ENCODE measurements at places on chromosomes 5 and 9.

DNA sequence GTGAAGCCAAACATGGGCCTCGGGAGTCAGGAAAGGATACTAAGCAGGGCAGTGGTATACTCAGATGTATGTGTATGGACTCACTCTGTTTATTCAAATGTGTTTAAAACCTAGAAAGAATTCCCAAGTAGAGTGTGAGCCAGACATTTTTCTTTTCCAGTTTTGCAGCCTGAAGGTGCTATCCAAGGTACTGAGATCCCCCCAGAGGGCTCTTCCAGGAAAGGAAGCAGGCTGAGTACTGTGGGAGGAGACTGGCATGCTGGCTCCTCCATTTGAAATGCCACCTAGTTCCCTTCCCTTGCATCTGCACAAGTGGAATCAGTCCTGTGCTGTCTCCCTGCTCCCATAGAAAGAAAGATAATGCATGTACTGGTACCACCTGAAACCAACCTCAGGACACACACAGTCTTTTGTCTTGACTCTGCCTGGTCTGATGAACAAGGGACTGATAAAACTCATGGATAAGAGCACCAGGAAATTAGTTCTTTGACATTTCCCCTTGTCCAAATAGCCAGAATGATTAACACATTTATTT, 85.9 kb downstream of the HRH2 start:
- no peak for DNase-seq

GRCh38 chr5:21225223-21226064, 1237.4 kb upstream of the CDH18 start:
- no peak for DNase-seq

GRCh38 chr5:157827423-157827822, 31.5 kb downstream of the CLINT1 start:
- no peak for DNase-seq

DNA sequence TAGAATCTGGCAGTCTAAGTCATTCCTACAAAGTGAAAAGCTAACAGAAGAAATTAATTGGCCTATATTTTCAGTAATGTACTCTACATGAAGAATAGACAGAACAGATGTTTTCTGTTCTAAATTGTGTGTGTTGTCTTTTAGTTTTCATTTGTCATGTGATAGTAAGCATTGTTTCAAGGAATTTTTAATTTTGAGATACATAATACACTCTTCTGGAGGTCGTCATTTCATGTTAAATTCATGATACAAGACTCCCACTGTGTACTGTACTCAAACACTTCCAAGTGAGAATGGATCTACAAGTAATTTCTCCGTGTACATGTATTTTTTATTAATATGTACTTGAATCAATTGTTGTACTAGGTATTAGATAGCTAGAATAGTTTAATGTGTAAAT, 1522.9 kb downstream of the MAT2B start:
- no peak for DNase-seq

DNA sequence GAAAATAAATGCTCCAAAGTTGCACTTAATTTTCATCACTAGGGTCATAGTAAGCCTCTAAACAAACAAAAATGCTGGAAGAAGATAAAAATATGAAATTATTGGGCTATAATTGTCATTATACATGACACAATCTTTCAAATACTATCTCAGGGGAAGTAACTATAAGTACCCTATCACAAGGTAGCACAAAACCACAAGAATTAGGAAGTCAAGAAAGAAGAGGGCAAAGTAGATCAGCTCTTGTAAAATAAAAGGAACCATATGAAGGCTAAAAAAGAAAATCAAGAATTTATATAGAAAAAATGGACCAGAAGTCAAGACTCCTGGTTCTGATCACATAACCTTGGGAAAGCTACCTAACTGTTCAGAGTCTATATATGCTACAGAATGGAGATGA, 48.1 kb downstream of the DIAPH1 start:
- DNase-seq = no peak
